ENCODE measurements at places on chromosomes 3 and 15.

- DNase-seq = no peak
Measured at GRCh38 chr3:16596352-16597032, 8.7 kb downstream of the DAZL start.

- DNase-seq = no peak
Measured at GRCh38 chr15:31136016-31136415, 34.5 kb upstream of the TRPM1 start.

DNA sequence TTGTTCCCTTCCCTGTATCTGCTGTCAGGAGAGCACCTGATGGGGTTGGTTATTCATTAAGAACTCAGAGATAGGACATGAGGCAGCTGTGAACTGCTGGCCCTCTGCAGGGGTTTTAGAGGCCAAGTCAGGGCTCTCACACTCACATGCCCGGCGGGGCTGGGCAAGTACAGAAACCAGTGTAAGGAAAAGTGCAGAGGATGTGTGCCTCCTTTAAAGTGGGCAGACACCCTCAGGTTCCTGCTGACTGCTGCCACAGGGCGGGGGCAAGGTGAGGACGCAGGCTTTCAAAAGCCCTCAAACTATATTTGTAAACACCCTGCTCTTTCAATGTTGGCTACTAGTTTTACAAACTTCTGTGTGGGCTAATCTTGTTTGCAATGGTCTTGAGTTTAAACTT is 22.4 kb downstream of the CXCR6 start:
- no peak for DNase-seq

GRCh38 chr15:92109191-92109873 is 255.8 kb downstream of the SLCO3A1 start:
- DNase-seq = no peak

GRCh38 chr3:53792866-53793265 is 53.4 kb downstream of the CHDH start:
- DNase-seq = no peak

DNA sequence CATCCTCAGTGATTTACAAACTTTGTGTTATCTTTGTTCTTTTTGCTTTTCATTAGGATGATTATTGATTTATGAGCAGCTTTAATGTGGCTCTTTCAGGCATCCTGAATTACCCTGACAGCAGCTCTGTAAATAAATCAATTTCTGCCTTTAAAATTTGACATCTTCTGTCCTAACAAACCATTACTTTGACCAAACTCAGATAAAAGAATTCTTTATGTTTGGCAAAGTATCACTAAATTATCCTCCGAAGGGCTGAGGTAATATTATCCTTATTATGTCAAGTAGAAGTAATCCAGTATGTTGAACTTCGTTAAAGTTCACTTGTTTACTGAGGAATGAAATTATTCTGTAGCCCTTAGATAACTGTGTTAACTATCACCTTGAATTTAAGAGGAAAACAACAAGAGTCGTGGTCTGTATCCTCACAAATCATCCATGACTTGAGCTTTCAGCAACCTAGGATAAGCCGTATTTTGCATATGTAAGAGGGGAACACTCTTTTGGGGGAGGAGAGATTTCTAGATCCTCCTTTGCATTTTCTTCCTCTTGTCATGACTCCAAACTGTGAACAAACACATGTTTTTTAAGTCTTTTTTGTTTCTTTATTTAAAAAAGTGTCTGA is 173.2 kb upstream of the STAC start:
- DNase-seq = no peak

GRCh38 chr3:181493423-181493822 is 218.3 kb upstream of the SOX2 start:
- DNase-seq = no peak

- no peak for DNase-seq
Measured at GRCh38 chr3:48428088-48428571, 1.8 kb downstream of the PLXNB1 start.

DNA sequence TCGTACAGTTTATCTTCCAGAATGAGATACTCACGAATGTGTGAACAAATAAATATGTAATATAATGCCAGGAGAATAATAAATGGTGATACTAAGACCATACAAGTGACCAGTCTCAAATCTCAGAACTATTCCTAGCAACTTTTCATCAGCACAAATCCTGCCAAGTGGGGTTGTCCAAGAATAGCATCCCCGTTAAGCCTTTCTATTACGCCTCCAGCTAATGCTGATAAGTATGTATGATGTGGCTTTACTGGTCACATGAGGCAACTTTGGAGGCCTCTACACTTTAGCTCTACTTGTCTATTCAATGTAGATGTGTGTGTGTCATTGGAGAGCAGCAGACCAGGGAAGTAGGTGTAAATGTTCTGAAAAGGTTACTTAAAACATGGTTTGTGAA is 129.5 kb downstream of the KCNMB2 start:
- DNase-seq = no peak

- DNase-seq = no peak
Measured at GRCh38 chr3:23913873-23914743, 2.7 kb downstream of the NKIRAS1 start.

DNA sequence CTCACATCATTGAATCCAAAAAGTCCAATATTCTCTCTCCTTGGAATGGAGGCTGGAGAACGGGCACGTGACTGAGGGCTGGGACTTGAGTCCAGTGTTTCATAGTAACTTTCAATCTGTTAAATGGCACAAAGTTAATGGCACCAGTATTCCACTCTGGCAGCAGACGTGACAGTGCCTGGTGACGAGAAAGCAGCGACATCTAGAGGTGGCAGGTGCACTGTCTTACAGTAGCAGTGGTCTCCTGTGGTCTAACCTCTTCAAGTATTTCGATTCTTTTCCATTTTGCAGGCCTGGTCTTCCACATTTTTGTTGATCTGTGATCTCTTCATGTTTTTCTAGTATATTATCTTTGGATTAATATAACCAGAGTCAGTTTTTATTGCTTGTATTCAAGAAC is 107.1 kb downstream of the OXSM start:
- no peak for DNase-seq

DNA sequence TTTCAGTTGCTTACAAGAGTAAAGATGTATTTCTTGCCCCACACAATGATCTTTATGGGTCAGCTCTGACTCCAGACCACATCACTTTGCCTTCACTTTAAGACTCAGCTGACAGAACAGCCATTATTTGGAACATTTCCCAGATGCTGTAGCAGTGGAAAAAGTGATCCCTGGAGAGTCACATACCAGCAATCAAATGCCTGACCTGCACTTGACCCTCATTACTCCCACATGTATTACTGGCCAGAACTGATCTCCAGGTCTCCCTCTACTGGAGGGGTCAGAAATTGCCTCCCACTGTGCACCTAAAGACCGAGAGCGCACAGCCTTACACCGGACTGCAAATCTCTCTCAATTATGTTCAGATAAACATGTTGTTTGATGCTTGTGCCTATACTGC is 88.6 kb upstream of the ZNF385D start:
- DNase-seq = peak; percentile 22

- DNase-seq = no peak
Measured at GRCh38 chr3:101193957-101194356, 126.4 kb downstream of the IMPG2 start.

DNA sequence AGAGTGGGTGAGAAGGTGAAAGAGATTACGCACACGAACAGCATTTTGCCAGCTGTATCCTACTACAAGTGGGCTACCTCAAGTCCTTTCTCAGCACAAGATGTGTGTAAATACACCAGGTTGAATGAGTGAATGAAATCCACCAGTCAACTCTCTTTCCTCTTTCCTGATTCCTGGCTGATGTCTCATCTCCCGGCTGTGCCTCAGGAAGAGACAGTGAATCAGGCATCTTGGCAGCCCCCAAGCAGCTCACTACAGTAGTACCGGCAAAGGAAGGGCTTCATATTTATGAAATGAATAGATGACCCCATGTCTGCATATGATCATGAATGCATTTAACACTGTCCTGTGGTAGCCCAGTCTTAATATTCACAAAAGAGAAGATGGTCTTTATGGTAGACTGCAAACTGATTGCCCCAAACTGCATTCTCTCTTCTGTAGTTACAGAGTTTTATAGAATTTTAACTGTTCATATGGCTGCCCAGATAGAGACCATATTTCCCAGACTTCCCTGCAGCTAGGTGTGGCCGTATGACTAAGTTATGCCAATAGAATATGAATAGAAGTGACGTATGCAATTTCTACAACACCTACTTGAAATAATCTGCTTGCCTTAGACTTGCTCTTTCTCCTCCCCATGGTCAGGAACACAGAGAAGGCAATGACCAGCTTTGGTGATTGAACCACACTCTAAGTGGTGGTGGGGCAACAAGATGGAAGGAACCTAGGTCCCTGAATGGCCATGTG is 22.7 kb downstream of the MGLL start:
- DNase-seq = no peak

GRCh38 chr15:79370716-79371115 is 59.8 kb downstream of the TMED3 start:
- DNase-seq = no peak

DNA sequence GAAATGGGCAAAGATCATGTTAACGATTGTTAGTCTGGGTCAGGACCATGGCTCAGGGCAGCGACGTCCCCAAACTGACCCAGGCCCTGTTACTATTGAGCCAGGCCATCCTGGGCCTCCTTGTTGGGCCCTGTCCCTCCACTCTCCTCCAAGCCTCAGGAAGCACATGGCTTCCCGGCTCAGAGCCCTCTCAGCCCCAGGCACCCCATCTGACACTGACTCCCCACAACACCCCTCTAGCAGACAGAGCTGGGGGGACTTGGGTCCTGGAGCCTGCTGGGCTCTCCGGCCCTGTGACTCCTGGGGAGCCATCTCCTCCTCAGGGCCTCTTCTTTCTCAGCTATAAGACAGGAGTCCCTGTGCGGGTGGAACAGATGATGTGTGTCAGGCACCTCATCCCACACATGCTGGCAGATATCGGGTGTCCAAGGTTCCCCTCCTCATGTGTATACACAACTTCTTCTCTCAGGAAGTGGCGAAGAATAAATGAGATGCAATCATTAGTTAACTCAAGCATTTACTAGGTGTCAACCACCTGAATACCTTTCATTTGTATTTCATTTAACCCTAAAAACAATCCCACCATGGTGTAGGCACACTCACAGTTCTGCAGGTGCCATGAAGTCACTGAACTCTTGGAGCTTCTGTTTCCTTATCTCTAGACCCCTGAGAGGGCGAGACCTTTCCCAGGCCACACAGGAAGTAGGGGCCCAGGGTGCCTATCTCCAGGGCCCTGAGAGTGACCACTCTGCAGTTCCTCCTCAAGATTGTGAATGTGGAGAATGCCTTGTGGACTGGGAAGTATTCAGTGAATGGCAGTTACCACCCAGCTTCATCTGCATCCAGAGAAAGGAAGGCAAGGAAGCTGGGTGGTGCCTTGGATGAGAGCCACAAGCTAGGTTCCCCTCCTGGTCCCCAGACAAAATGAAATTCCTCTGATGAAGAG is 282.5 kb upstream of the TLE3 start:
- DNase-seq = no peak

DNA sequence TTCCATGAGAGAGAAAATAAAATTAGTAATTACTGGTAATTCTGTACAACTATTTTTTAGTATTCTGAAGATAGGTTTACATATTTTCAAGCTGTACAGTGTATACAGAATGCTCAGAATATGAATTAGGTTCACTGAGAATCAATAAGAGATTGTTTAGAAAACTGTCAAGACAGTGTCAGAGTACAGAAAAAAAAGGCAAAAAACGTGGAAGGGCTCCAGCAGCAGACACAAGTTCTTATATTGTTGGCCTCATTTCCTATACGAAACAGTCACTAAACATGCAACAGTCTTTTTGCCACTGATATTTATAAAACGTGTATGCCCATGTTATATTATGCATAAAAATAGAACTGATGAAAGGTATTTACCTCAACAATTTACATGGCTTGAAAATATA is 103.9 kb downstream of the ISL2 start:
- DNase-seq = no peak

DNA sequence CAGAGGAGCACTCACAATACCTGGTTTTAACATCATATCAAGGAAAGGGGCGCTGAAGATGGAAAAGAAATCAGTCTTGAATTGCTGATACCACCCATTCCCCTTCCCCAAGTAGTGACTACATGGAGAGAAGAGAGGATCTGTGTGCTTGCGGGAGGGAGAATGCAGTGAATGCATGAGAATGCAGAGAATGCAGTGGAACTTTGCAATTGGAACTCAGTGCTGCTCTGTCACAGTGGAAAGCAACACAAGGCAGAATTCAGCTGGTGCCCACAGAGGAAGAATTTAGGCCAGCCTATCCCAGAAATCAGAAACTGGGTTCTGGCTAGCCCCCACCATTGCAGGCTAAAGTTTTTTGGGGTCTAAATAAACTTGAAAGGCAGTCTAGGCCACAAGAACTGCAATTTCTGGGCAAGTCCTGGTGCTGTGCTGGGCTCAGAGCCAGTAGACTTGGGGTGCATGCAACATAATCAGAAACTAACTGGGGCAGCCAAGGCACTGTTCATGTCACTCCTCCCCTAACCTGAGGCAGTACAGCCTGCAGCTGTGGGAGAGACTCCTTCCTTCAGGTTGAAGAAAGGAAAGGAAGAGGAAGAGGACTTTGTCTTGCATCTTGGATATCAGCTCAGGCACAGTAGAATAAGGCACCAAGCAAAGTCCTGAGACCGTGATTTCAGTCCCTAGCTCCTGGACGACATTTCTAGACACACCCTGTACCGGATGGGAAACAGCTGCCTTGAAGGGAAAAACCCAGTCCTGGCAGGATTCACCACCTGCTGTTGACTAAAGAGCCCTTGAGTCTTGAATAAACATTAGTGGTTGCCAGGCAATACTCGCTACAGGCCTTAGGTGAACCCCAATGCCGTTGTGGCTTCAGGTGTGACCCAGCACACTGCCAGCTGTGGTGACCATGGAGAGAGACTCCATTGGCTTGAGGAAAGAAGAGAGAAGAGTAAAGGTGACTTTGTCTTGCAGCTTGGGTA is 329.3 kb downstream of the TBL1XR1 start:
- DNase-seq = no peak

DNA sequence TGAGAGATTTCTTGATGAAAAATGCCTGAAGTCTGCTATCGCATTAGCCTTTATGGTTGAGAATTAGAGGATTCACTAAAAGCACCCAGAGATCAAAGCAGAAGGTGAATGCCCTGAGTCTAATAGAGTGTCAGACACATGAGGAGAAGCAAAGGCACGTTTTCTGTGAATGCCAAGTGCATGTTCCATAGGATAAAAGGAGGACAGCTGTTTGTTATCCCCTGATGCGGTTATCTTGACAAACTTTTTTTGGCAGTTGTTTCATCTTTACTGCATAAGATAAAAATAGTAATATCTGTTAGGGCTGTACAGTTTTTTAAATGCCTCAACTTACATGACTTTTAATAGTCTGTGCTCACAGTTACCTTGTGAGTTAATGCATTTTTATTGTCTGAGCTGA is 65.3 kb upstream of the CD96 start:
- DNase-seq = no peak
